WERI-Rb-1 (cell line): ENCODE measurements at places on chromosomes 5 and 9.

GRCh38 chr5:2746561-2747032 lies 4.9 kb downstream of the IRX2 start:
- no peak for DNase-seq

DNA sequence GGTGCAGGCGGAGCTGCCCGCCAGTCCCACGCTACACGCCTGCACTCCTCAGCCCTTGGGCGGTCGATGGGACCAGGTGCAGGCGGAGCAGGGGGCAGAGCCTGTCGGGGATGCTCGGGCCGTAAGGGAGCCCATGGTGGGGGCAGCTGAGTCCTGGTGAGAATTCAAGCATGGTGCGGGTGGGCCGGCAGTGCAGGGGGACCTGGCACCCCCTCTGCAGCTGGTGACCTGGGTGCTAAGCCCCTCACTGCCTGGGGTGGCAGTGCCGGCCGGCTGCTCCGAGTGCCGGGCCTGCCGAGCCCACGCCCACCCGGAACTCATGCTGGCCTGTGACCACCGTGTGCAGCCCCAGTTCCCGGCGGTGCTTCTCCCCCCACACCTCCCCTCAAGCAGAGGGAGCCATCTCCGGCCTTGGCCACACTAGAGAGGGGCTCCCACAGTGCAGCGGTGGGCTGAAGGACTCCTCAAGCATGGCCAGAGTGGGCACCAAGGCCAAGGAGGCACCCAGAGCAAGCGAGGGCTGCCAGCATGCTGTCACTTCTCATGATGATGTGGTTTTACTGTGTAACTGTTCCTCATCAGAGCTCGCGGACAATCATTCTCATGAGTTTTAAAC lies 228.9 kb upstream of the CDH9 start:
- no peak for DNase-seq

DNA sequence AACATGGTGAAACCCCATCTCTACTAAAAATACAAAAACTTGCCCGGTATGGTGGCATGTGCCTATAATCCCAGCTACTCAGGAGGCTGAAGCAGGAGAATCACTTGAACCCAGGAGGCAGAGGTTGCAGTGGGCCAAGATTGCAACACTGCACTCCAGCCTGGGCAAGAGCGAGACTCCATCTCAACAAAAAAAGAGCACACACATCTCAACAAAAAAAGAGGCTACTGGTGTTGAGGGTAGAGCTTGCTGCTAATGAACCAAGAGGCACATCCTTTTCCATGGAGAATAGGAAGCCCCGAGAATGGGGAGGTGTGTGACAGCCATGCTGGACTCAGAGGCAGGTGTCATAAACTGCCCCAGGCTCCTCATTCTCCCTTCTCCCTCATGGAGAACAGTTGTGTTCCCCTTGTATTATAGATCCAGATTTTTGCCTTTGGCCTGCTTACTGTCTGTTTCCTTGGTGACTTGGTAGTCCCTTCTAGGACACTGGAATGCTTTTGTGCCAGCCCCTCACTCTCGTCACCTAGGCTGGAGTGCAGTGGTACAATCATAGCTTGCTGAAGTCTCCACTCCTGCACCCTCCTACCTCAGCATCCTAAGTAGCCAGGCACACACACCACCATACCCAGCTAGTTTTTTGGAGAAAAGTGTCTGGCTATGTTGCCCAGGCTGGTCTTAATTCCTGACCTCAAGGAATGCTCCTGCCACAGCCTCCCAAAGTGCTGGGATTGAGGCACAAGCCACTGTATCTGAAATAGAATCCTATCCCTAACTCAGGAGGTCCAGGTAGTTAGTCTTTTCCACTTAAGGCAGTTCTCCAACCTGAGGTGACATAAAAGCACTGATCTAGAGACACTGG lies 5.1 kb downstream of the RPL12 start:
- no peak for DNase-seq

DNA sequence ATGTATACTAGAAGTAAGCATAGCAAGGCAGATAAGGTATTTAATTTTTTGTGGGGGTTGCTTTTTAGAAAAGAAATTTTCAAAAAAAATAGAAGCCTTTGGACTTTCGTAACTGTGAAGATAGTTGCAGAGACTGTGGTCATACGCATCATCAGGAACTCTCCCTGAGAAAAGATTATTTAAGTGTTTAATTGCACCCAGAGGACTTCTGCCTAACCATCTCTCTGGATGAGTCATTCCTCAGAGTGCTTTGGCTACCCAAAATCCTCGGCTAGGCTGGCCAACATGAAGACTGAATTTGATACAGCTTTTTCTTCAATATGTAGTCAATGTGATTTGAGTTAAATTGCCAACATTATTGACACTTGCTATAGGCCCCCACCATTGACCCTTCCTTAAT lies 296.4 kb downstream of the TLR4 start:
- no peak for DNase-seq

- DNase-seq = no peak
Measured at GRCh38 chr5:141832131-141832530, 46.1 kb downstream of the PCDH1 start.

GRCh38 chr9:110316261-110317075 lies 21.2 kb downstream of the TXNDC8 start:
- DNase-seq = no peak

DNA sequence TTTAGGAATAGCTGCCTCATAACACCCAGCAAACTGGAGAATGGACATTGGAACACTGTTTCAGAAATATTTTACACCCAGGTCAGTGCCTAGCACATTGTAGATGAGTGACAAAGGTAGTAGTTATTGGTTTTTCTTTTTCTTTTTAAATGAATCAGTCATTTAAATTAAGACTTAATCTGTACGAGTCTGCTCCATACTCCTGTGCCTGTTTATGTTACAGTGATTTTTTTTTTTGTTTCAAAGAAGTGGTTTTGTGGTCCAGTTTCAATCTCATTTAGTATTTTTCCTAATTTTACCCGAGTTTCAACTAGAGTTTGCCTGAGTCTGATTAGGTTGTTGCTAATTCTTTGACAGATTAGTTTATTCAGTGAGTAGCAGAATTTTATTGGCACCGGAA lies 16.2 kb downstream of the LMNB1 start:
- no peak for DNase-seq

DNA sequence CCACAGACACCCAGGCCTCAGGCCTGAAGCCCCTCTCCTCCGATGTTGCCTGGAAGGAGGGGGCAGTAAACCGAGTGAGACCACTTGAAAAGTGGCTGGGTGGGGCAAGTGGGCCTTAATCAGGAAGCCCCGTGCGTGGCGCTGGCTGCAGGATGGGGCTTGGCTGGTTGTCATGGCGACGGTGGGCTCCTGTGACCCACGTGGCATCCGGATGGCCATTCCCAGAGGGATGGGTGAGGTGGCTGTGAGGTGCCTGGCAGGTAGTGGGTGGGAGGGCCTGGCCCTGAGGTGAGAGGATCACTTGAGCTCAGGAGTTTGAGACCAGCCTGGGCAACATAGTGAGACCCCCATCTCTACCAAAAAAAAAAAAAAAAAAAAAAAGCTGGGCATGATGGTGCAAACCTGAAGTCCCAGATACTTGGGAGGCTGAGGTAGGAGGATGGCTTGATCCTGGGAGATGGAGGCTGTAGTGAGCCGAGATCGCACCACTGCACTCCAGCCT lies 5.2 kb downstream of the GPSM1 start:
- no peak for DNase-seq

GRCh38 chr9:136018257-136019031 lies 57.3 kb upstream of the UBAC1 start:
- no peak for DNase-seq

DNA sequence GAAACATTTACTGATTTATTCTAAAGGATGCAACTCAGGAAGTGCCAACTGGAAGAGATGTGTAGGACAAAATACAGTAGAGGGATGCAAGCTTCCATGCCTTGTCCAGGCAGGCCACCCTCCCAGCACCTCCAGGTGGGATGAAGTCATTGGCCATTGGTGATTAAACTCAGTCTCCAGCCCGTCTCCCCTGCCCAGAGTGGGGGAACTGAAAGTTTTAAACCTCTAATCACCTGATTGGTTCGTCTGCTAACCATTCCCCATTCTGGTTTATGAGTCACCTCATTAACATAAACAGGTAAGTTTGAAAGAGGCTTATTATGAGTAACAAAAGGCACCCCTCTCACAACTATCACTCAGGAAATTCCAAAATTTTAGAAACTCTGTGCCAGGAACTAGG lies 8.1 kb downstream of the TNFAIP8 start:
- DNase-seq = no peak

DNA sequence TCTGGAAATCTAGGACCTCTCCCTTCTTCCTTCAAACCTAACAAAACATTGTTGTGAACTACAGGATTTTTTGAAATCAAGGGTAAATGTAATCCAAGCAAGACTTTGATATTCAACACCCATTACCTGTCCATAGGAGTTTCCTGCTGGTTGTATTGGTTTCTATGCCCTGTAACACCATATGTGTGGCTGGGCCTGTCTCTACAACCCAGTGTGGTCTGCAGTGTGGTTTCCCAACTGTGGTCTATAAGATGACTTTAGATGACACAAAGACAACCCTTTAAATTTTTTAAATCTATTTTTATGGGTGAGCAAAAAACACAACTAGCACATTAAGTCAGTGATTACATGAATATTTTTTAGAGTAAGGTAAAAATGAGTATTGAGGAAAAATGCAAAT lies 93.1 kb downstream of the SMIM15 start:
- DNase-seq = no peak

GRCh38 chr5:67364381-67364970 lies 167.9 kb upstream of the CD180 start:
- DNase-seq = no peak

- DNase-seq = no peak
Measured at GRCh38 chr5:143207058-143207457, 196.4 kb downstream of the NR3C1 start.

GRCh38 chr5:179253730-179254129 lies 91.5 kb downstream of the ADAMTS2 start:
- no peak for DNase-seq

GRCh38 chr5:153618867-153619266 lies 128.4 kb downstream of the GRIA1 start:
- DNase-seq = no peak
